ENCODE measurements at places on chromosomes 4 and X. TPM values are rescaled to one million over a fixed set of nuclear protein-coding genes. Genes with fewer than 3 reads are reported as not detected.

DNA sequence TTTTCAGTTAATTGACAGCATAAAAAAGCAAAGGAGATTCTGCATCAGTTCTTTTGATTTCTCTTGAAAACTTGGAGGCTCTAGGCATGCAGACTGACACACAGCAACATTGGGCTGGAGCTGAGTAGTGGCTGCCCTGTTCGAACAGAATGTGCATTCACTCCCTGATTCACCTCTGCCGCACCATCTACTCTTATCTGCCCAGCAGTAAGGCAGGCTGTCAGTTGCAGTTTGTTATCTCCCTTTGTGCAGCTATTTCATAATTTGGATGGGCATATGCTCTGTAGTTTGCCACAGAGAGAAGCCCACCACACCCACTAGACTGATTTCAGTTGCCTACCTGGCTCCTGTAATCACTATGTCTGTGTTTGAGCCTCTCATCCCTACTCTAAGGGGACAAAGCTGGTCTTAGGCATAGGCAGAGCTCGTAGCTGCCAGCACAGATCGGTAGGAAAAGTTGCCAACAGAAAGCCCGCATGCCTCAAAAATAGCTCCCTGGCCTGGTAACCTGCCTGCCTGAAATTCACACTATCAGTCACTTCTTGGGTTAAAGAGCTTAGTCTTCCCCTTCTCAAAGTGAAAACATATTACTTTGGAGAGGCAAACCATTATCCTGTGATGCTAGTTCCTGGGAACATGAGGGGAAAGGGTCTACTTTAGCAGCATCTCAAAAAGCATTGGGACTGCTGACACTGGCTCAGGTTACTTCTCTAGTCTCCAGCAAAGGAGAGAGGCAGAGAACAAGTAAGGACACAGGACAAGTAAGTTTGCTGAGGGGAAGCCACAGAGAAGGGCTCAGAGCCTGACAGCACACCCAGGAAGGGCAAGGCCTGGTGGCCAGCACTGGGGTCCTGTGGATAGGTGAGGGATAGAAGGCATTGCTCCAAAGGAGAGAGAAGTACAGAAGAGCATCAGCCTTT lies 75.9 kb upstream of the TMEM164 start:
- no peak for DNase-seq

- no peak for DNase-seq
Observed at GRCh38 chr4:7460566-7460965, 25.8 kb upstream of the PSAPL1 start.

GRCh38 chr4:11039634-11040131 lies 355.1 kb upstream of the CLNK start:
- no peak for DNase-seq

DNA sequence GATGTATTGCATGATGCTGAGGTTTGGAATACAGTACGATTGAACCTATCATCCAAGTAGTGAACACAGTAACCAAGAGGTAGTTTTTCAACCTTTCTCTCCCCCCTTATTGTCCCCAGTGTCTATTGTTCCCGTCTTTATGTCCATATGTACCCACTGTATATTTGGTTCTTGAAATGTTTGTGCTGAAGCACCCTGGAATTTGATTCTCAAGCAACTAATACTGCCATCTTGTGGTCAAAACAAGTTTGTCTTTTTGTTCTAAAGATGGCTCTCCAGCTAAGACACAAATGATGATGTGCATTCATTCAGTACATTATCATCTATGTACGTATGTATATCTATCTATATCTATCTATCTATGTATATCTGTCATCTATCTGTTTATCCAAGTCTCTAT lies 33.5 kb upstream of the DCX start:
- DNase-seq: peak; percentile 9

DNA sequence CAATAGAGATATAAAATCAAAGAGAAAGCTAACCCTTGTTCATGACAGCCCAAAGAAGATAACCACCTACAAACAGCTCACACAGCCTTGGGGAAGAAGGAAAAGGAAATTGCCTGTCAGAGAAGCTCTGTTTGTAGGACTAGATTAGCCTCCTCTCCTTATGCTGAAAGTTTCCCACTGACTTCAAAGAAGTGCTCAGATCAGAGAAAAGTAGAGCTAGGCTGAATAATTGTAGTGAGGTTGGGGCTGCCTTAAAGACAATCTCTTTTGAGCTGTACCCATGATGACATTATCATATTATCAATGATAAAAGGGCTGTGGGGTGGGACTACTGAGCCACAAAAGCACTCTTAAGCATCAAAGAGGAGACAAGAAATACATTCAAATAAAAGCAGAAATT lies 223.0 kb upstream of the GALNT7 start:
- no peak for DNase-seq

LSM6 gene
- polyA plus RNA-seq: 57.5 TPM
